Cardiac ventricle fibroblast (primary cell): ENCODE measurements at places on chromosomes 4 and X. TPM values are rescaled to one million over a fixed set of nuclear protein-coding genes. Genes with fewer than 3 reads are reported as not detected.

NIPAL1 gene
- 0.20 TPM in 1 of 2 replicates, not detected in the other for total RNA-seq

PF4V1 gene
- total RNA-seq, result 2.6 TPM in 1 of 2 replicates, not detected in the other

ALAS2 gene
- not detected in 2 replicates for total RNA-seq

TCP11X2 gene
- not detected in 2 replicates for total RNA-seq

MGST2 gene
- 16.0 and 20.5 TPM in 2 replicates for total RNA-seq

XKRX gene
- total RNA-seq, result not detected in 2 replicates

RHOXF2 gene
- not detected in 2 replicates for total RNA-seq

BMP3 gene
- total RNA-seq, result not detected in 2 replicates

MAGEA2B gene
- not detected in 2 replicates for total RNA-seq

MAGEA2 gene
- not detected in 2 replicates for total RNA-seq

FOXR2 gene
- total RNA-seq, result not detected in 2 replicates

MAGEC1 gene
- total RNA-seq, result not detected in 2 replicates

SLC10A4 gene
- not detected in 2 replicates for total RNA-seq

UGT2B15 gene
- not detected in 2 replicates for total RNA-seq

TEX13D gene
- not detected in 2 replicates for total RNA-seq

FRMD7 gene
- total RNA-seq, result 0.06 TPM in 1 of 2 replicates, not detected in the other

APBB2 gene
- 49.3 and 61.3 TPM in 2 replicates for total RNA-seq

FAM53A gene
- 2.9 and 6.1 TPM in 2 replicates for total RNA-seq

SLC9B1 gene
- total RNA-seq, result 0.25 and 0.34 TPM in 2 replicates

HDAC8 gene
- 18.1 and 24.1 TPM in 2 replicates for total RNA-seq

TMEM31 gene
- total RNA-seq, result not detected in 2 replicates

MAGEB1 gene
- not detected in 2 replicates for total RNA-seq

MYOZ2 gene
- not detected in 2 replicates for total RNA-seq

PDCL2 gene
- total RNA-seq, result not detected in 2 replicates

CLDN34 gene
- not detected in 2 replicates for total RNA-seq

FAM199X gene
- total RNA-seq, result 4.9 and 7.0 TPM in 2 replicates

SHOX gene
- total RNA-seq, result not detected in 2 replicates

HPGDS gene
- total RNA-seq, result not detected in 2 replicates

SLIT2 gene
- total RNA-seq, result 7.7 and 8.9 TPM in 2 replicates

CC2D2A gene
- total RNA-seq, result 18.6 and 34.0 TPM in 2 replicates

DCAF12L2 gene
- not detected in 2 replicates for total RNA-seq

CAPN6 gene
- 0.05 TPM in 1 of 2 replicates, not detected in the other for total RNA-seq

PDGFC gene
- 7.5 and 12.6 TPM in 2 replicates for total RNA-seq

ADH4 gene
- not detected in 2 replicates for total RNA-seq

HPSE gene
- 4.1 and 4.5 TPM in 2 replicates for total RNA-seq

FMR1NB gene
- total RNA-seq, result not detected in 2 replicates

SLC10A6 gene
- total RNA-seq, result not detected in 2 replicates

CT55 gene
- not detected in 2 replicates for total RNA-seq

RBM47 gene
- total RNA-seq, result 1.2 and 1.6 TPM in 2 replicates

RASL11B gene
- 0.06 and 0.54 TPM in 2 replicates for total RNA-seq

ZAR1 gene
- not detected in 2 replicates for total RNA-seq

SLC25A43 gene
- total RNA-seq, result 17.2 and 18.2 TPM in 2 replicates
